Endothelial cell of umbilical vein (primary cell): ENCODE measurements at places on chromosomes 13 and 19. TPM values are rescaled to one million over a fixed set of nuclear protein-coding genes. Genes with fewer than 3 reads are reported as not detected.

LAIR1 gene
- not detected in 2 replicates for total RNA-seq

SCEL gene
- total RNA-seq = not detected in 2 replicates

SCGB2B2 gene
- 0.12 and 0.49 TPM in 2 replicates for total RNA-seq

DNA sequence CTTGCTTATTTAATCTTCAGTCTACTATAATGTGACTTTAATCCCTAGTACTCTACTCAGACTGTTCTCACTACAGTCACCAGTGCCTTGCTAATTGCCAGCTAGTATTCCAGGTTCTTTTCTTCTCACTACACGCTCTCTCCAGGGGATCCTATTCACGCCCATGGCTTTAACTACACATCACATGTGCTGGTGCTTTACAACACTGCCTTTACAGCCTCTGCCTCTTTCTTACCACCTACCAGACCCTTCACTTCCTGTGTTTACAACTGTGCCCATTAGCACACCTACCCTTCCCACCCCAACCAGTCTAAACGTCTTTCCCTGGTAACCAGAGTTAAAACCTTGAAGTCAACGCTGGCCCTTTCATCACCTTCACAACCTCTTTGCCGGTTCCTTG is 249.5 kb downstream of the DNAJC15 start:
- no peak for DNase-seq

- DNase-seq = no peak
Measured at GRCh38 chr13:22287343-22287920, 616.6 kb downstream of the FGF9 start.

GRCh38 chr13:25961294-25961693 is 90.5 kb downstream of the SHISA2 start:
- no peak for DNase-seq

GRCh38 chr19:3343619-3344502 is 22.5 kb upstream of the NFIC start:
- DNase-seq = peak; percentile 31

- peak; percentile 68 for DNase-seq
Measured at GRCh38 chr19:18649371-18650020, 12.7 kb downstream of the KLHL26 start.

DNA sequence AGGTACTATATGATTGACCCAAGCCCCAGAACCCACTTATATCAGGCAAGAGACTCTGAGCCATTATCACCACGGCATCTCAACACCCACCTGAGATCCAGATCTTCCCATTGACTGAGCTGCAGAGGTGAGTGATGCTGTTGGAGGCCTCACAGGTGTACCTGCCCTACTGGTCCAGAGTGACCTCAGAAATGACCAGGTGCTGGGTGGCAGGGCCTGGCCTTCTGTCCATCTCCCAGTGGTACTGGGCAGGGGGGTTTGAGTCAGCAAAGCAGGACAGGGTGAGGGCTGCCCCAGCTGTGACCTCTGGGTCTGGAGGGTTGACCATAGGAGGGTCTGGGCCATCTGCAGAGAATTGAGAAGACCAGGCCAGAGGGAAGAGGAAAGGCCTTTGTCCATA is 13.2 kb upstream of the CEACAM20 start:
- no peak for DNase-seq

DNA sequence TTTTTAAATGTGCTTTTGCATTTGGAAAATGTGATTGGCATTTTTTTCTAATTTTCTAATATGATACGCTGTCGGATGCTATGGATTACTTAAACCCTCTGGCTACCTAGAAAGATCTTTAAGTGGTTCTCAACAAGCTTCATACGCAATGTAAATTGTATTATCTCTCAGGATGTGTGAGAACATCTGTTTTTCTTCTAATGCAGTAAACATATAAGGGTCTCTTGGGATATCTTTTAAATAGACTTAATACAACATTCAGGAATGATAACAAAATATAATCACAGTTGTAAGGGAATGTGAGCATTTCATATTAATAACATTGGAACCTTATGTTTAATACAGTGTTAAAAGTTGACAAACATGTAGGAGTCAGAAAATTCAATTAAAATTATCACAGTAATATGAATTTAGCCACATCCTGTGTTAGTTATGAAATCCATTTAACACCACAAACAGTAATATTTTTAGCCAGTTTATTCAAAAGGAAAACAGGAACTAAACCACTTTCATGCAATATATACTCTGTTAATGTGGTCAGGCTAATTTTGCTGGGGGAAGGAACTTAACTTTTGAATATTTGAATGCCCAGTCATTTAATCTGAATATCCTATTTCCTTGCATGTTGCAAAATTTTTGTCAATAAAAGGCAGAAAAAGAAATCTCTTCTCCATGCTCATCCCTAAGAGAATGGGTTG is 15.0 kb upstream of the ALOX5AP start:
- DNase-seq = no peak
